NCI-H2107 (cell line): ENCODE measurements at places on chromosomes 3 and 15.

DNA sequence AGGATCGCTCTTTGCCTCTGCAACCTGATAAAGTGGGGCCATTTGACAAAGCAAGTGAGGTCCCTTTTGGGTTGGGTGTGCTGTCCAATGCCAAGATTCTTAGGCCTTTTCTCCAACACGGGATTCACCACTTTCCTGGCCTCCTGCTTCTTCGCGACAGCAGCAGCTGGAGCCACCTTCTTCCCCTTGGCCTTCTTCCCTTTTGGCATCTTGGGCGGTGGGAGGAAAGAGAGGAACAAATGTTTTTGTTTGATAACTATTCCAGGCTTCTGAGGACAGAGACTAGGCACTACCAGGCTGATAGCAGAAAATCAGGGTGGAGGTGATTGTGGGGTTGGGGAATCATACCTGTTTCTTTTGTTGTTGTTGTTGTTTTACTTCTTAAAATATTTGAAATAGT lies 30.0 kb upstream of the FAM81A start:
- no peak for DNase-seq

- no peak for DNase-seq
Observed at GRCh38 chr3:116141724-116142123, 303.6 kb downstream of the LSAMP start.

DNA sequence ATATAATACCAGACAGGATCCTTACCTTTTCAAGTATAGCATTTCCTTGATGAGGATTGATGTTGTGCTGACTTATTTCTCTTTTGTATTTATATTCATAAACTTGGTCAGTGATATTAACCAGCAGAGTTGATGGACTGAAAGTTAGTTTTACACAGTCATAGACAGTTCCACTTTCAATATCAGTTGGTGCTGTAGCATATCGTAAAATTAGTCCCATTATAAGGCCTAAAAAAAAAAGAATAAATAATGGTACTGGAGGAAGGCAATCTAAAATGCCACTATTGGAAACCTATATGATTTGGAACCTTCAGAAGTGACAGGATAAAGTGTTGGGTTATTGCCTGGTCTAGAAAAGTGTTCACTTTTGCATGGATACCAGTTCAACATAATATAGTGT lies 16.3 kb downstream of the SLC9A9 start:
- no peak for DNase-seq

DNA sequence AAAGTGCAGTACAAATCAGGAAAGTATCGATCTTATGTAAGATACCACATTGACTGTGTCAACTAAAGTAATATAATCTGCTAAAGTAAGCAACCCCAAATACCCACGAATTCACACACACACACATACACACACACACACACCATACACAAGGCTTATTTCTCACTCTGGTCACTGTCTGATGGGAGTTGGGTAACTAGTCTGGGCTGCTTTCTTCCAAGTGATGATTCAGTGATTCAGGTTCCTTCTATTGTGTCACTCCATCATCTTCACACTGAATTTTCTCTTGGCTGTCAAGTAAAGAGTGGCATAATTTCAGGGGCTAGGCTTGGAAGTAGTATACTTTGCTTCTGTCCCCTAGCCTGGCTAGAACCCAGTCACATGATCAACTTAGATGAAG lies 104.8 kb upstream of the CCDC54 start:
- DNase-seq, result no peak

DNA sequence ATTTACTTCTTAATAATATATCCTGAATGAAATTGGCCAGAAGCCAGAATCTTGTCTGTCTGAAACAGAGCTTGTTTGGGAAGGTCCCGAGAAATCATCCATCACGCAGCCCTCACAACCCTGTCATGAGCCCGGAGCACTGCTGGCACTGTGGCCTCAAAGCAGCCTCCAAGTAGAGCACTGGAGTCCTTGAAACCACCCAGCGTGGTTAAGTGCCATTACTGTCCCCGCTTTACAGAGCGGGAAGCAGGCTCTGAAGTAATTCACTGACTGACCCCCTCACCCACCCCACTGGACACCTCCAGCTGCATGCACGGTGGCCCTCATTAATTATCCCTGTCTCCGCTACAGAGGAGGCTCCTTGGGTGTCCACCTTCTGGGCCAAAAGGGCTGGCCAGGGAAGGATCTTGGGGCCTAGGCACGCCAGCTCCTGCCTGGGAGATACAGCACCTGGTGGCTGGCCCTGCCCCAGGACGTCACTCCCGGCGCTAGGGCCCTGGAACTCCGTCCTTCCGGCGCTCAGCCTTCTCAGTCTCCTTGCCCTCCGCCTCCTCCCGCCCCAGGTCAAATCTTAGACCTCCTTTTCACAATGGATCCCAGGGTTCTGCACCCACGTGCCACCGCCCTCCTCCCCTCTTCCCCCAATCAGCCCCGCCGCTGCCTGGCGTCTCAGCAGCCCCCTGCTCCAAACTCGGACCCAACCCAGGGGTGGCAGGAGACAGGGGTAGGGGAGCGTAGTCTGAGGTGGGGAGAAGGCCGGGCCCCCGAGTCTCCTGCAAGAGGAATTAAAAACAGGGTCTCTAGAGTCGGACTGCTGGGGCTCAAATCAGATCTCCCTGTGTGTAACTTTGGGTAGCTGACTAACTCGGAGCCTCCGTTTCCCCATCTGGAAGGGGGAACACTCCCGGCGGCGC lies 1.1 kb downstream of the TKT start:
- DNase-seq, result no peak

DNA sequence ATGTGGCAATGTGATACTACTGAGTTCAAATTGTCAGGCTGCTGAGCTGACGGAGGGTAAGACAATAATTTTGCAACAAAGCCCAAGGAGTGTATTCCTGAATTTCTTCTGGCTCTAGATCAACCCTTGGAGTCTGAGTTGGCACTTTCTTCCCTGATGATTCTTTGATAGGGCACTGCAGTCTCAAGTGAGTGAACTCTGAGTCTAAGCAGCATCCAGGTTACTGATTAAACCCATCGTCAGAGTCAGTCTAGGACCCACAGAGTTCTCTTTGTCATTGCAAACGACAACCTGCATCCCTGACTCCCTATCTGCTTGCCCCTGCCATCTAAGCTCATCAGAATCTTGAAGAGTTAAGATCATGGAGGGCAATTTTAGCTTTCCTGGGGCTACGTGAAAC lies 58.6 kb downstream of the MME start:
- DNase-seq, result no peak

DNA sequence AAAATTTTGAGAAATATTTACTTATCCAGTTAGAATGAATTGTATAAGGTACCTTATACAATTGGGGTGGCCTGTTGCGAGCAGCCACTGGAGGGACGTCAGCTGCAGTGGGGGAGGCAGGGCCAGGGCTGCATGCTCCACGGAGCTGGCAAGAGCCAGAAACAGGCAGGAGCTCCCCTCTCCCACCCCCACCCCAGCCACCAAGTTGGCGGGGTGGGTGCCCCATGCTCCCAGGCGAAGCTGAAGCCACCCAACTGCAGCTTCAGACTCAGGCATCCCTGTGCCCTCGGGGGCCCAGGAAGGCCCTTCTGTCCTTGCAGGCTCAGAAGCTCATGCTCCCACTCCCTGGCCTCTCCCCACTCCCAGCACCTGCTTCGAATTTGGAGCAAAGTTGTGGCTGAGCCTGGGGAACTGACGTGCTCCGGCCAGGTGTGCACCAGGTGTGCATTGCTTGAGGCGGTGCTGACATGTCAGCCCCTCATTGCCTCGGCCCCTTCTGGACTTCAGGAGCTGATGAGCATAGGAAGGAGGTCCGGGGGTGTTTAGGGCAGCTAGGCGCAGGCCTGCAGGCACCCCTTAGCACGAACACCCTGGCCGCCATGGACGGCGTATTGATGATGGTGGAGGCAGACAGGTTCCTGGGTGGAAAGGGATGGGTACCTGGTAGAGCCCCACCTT lies 743.8 kb upstream of the GBE1 start:
- no peak for DNase-seq

DNA sequence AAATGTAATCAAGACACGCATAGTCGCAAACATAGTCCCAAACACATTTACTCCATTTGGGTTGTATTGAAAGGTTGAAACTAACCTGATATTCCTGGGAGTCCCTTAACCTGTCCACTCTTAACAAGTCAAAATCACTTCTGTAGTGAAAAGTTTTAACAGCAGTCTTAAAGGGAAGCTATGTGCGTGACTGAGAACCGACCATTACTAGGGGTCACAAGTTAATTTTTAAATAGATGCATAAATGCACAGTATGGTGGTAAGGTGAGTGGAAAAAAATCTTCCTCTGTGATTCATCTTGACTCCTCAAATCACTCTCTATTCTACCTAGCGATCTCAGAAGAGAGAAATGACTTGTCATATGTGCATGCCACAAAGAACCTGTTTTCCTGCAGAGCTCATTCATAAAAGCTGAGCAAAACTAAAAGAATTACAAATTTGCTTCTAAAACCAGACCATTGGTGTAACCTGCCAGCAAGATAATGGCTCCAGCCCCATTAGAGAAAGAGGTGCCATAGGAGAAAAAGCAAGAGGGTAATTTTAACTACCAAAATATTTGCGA lies 4.8 kb downstream of the GPR15 start:
- DNase-seq, result no peak
